ENCODE measurements at places on chromosomes 4 and X.

DNA sequence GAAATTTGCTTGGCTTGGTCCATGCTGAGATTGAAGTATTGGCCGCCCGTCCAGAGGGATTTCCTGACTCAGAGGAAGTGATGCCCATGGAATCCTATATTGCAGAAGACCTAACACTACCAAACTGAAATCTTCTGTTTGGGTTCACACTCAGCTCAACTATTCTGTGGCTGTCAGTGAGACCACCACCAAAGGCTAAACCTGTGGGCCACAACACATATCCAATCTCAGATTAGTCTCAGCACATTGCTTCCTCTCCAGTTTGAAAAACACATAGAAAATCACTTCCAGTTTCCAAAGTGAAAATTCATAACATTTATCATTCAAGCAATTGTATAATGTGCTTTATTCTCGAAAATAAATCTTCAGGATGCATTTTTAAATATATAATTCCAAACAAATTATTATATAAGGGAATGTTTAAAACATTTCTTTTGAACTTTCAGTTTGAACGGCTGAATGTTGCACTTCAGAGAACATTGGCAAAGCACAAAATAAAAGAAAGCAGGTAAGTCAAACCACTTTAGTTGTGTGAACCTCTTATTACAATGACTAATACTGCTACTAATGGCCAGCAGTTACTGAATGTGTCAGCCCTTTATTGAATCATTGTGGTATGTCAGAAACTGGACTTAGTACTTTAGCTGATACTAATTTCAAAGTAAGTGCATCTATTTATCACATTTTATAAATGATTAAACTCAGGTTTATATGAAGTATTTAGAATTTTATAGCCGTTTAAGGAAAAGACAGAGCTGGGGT lies 37.0 kb downstream of the GUCY1A1 start:
- no peak for DNase-seq

DNA sequence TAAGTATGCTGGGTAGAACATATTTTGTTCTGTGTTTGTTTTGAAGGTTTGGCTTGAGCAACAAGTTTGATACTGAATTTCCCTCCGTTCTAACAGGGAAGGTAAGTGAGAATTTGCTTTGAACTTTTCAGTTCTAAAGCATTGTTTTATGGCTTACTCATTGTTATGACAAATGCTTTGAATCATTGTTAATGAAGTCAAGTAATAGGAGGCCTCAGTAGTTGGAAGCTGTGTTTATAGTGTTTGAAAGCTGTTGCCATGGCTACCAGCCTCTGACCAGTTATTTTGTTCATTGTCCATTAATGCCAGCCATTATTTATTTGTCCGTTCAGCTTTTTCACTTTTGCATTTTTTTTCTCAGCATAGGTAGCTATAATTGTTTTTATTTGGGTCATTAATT lies 14.4 kb downstream of the CHIC1 start:
- DNase-seq, result peak; percentile 24

DNA sequence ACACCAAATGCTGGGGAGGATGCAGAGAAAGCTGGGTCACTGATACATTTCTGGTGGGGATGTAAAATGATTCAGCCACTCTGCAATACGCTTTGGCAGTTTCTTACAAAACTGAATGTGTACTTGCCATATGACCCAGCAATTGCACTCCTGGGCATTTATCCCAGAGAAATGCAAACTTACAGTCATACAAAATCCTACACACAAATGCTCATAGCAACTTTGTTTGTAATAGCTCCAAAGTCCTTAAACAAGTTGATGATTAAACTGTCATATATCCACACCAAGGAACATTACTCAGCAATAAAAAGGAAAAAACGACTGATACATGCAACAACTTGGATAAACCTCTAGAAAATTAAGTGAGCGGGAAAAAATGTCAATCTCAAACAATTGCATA lies 12.3 kb downstream of the MID1 start:
- DNase-seq, result no peak

DNA sequence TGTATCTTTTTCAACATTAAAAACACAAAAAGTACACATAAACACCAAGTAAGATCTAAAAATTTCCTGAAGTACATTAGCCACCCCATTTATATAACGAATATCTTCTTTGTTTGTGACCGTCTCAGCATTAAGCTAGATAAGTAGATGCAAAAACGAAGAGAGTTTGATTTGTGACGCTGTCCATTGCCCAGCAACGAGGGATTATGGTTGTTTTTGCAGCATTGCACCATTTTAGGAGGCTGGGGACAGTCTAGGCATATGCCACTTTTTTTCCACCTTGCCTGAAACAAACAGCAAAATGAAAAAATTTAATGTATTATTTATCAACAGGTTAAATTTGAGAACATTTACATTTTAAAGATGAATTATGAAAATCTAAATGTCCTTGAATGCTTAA lies 12.0 kb upstream of the IGSF1 start:
- DNase-seq, result no peak

DNA sequence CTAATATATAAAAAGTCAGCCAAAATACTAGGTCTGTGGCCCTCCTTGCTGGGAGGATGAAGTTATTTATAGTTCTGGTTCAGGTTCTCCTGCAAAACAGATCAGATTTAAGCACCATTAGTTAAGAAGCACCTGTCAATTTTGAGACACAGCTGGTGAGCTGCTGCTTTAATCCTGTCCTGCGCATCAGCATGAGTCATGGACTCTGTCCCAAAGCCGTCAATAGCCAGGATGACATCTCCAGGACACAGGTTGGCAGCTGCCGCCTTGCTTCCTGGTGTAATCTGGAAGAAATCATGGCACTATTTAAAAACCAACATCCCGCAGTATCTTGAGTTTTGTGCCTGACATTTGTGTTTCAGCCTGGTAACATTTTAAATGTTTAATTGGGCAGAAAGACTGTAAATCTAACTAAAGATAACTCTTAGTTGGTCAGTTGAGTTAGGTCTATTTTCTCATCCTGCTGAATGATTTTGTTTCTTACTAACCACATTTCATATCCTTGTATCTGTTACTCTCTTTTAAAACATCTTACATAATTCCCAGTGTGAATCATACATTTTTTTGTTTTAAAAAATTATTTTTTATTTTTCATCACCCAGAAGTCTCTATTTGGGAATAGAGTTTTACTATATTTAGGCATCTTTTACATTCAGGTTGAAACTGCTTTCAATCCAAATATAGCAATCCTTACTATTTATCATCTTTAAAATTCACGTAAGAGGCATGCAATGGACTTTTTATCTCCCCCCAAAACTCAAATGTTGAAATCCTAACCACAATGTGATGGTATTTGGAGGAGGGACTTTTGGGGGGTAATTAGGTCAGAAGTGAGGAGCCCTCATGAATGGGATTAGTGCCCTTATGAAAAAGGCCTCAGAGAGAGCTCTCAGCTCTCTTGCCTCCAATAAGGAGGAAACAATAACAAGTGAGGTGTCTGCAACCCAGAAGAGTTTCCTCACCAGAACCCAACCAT lies 10.1 kb downstream of the PDLIM3 start:
- no peak for DNase-seq

GRCh38 chr4:139655116-139655515 lies 10.5 kb upstream of the MGST2 start:
- no peak for DNase-seq

- DNase-seq, result no peak
Observed at GRCh38 chr4:31094474-31094873, 374.3 kb downstream of the PCDH7 start.

DNA sequence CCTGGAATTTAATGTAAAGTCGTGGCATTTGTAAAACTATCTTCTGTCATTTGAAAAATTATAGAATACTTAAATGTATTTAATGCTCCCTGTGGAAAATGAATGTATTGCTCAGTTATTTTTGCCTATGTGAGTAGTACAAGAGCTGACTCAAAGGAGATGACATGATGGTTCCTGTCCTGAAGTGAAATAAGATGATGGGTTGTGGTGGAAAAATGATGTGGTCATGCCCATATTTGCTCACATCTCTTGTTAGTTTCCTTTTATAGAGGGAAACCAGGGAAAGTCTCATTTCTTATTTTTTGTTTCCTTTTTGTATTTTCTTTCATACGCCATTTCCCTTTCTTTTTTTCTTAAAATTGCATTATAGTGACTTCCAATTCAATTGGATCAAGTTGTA lies 23.7 kb downstream of the PLS3 start:
- DNase-seq, result peak; percentile 36

DNA sequence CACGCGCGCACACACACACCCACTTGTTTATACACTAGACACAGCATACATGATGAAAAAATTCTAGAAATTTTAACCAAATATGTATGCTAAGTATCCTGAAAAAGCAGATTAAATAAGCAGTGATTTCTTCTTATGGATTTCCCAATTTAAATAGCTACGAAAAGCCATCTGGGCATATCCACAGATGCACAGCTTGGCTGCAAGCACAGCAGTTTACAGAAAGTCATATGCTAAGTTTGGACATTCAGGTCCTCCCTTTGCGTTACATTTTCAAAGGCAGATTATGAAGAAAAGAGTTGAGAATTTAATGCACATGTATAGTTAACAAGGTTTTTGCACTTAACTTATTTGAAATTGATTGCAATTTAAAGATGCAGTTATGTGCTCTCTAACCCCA lies 542.2 kb upstream of the EPHA5 start:
- DNase-seq, result no peak

- DNase-seq, result no peak
Observed at GRCh38 chr4:80566203-80566872, 230.8 kb downstream of the CFAP299 start.

DNA sequence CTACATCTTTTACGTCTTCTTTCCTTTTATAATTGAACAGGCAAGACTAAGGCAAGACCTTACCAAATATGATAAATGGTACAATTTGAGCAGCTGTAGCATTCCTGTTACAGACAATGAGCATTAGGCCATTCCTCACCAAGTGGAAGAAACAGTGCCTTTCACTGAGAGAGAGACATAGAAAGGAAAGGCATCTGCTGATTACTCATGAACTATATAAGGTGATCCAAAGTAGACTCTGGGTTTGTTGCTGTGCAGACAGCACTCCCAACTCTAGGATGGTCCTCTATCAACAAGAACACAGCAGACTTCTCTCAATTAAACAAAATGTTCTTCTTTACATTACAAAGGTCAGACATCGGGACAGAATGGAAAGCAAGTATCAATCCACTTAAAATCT lies 91.9 kb downstream of the FAM13A start:
- DNase-seq, result no peak

- no peak for DNase-seq
Observed at GRCh38 chrX:71621603-71622002, 3.3 kb upstream of the CXCR3 start.

Measured in fibroblast of skin of left biceps (primary cell).